ENCODE measurements at places on chromosomes 13 and 19.

DNA sequence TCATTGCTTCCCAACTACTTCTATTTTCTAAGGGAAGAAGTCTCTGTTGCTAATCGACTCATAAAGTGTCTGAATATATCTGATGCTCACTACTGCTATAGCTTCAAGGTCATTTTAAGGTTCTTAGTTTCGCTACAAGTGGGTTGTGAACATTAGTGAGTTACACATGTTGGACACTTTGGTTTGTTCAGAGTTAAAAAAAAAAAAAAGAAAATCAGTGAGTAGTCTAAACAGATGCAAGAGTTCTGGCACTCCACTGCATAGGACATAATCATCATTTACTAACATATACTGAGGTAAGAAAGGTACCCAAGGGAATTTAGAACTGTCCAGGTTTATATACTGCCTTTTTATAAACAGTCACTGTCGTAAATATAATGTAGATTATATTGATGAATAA, 108.8 kb downstream of the KLF12 start:
- no peak for DNase-seq

GRCh38 chr19:1000095-1000494, at the start of gene GRIN3B:
Gene GRIN3B (plus strand): TSS chr19:1000419. CDS start chr19:1000438, 19 bp downstream.
- DNase-seq, result no peak

DNA sequence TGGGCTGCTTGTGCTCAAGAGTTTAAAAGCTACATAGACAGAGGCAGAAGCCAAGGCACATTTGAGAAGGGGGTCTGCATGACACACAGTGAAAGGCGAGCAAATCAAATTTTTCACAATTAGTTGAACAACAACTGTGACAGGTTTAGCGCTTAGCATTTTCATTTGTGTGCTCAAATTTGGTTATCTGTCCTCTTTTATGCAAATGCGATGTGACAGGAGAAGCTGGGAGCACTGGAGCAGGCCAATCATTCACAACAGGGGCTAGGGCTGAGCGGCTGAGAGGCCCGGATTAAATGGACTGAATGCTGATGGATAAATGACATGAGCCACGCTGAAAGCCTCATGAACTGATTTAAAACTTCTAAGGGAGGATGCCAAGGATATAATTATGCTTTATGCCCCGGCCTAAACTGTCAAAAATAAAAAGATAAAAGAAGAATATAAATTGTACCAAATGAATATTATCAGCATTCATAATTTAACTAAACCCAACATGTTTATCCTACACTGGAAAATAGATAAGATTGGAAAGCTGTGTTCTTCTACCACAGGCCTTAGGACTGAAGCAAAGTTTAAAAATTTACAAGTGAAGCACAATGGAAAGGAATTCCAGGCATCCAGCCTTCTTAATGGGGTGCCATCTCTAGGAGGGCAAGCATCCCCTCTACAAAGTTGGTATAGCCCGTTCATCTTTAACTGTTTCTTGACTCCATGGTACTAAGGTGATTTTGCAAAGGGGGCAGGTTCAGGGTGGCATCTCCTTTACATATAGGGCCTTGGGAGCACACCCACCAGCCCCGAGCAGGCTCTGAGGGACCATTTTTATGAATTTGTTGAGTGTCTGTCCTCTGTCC, 117.9 kb downstream of the RBM26 start:
- no peak for DNase-seq

GRCh38 chr13:53197424-53197823, 168.8 kb downstream of the OLFM4 start:
- no peak for DNase-seq

- no peak for DNase-seq
Measured at GRCh38 chr13:72129117-72129516, 262.1 kb upstream of the DACH1 start.

DNA sequence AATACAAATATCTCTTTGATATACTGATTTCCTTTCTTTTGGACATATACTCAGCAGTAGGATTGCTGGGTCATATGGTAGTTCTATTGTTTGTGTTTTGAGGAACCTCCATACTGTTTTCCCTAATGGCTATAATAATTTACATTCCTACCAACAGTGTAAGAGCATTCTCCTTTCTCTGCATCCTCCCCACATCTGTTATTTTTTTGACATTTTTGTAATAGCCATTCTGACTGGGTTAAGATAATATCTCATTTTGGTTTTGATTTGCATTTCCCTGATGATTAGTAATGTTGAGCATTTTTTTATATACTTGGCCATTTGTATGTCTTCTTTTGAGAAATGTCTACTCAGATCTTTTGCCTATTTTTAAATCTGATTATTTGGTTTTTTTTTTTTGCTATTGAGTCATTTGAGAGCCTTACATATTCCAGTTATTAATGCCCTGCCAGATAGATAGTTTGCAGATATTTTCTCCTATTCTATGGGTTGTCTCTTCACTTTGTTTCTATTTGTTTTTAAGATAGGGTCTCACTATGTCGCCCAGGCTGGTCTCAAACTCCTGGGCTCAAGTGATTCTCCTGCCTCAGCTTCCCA, 95.7 kb downstream of the FNDC3A start:
- no peak for DNase-seq

GRCh38 chr13:112172641-112173251, 105.8 kb downstream of the SOX1 start:
- DNase-seq, result no peak

GRCh38 chr19:56295531-56296455, 18.8 kb downstream of the ZSCAN5A start:
- no peak for DNase-seq

DNA sequence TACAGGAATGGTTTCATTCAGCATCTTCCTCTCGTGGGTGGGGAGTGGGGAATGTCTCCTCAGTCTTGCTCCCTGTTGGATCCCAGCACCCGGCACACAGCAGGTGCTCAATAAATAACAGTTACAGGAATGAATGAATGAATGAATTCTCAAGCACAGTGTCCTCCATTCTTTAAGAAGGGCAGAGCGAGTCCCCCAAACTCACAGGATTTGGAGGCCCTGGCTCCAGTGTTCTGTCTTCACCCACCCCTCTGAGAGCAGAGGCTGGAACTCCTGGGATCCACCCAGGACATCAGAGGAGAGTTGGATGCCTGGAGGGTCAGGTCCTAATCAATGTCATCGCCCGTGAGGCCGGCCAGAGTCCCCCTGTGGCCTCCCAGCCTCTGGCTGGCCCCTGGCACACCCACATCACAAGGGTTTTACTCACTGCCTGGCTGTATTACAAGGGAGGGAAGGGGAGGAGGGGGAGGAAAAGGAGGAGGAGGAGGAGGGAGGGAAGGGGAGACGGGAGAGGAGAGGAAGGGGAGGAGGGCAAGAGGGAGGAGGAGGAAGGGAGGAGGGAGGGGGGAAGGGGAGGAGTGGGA, 8.7 kb upstream of the CREB3L3 start:
- DNase-seq, result peak; percentile 84

GRCh38 chr13:99357131-99357596, 50.0 kb upstream of the GPR183 start:
- no peak for DNase-seq

DNA sequence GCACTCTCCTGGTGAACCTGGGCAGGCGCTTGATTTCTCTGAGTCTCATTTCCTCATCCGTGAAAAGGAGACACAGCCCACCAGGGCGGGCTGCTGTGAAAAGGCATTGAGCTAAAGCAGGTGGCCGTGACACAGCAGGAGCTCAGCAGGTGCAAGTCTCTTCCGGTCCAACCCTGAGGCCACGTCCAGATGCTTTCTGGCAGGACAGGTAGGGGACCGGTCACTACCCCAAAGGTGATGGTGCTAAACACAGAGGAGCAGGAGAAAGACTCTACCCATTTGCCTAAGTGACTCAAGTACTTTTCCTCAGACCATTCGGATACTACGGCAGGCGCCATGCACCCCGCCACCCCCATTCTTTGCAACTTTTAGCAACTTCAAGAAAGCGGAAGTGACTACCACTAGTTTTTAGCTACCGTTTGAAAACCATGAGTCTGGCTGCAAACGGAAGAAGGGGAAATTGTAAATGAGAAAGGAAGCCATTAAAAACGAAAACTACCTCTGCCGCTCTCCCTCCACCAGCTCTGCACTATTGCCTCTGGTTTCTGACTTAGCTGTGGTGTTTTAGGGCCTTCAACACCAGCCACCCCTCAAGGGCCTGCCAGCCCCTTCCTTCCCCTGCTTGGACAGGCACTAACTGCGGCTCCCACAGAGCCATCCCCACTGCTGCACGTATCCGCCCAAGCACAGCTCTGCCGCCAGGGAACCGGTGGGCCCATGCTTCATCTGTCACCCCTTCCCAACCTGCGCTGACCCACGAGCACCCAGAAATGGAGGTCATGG, 4.8 kb downstream of the PPP6R1 start:
- no peak for DNase-seq

GRCh38 chr13:105804561-105805190, 730.8 kb downstream of the EFNB2 start:
- DNase-seq, result no peak

GRCh38 chr13:79989217-79989661, 351.7 kb downstream of the SPRY2 start:
- no peak for DNase-seq

GRCh38 chr19:15292847-15293582, 39.3 kb downstream of the BRD4 start:
- DNase-seq, result no peak

DNA sequence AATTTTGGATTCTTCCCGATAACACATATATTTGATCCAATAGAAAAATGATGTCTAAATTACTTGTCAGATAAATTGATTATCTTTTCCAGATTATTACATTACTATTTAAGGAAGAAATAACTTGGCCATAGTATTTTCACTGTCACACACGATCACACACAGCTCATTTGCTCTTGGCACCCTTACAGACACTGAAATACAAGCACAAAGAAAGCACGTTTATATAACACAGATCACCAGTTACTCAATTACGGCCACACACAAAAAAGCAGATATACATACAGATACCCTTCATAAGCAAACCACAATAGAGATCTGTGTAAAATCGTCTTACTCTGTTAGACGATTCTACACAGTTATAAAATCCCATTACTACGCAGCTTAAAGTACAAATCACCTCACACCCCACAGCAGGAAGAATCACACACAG, 716 bp upstream of the ZNF420 start:
- no peak for DNase-seq

- no peak for DNase-seq
Measured at GRCh38 chr19:46030812-46031550, 8.1 kb upstream of the PGLYRP1 start.

DNA sequence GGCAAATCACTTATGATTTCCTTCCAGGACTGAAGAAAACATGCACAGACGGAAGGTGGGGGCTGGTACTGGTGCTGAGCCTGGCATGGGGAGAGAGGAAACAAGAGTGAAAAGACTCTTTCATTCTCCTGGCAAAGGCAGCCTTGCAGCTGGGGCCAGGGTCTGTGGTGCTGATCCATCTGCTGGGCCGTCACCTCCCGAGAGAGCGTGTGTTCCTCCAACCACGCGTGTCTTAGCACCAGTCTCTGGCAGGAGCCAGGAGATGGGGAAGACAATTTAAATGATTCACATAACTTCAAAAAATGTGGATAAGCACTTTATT, 23.9 kb upstream of the SPART start:
- no peak for DNase-seq

GRCh38 chr19:4879041-4879440, 11.6 kb upstream of the PLIN3 start:
- no peak for DNase-seq

DNA sequence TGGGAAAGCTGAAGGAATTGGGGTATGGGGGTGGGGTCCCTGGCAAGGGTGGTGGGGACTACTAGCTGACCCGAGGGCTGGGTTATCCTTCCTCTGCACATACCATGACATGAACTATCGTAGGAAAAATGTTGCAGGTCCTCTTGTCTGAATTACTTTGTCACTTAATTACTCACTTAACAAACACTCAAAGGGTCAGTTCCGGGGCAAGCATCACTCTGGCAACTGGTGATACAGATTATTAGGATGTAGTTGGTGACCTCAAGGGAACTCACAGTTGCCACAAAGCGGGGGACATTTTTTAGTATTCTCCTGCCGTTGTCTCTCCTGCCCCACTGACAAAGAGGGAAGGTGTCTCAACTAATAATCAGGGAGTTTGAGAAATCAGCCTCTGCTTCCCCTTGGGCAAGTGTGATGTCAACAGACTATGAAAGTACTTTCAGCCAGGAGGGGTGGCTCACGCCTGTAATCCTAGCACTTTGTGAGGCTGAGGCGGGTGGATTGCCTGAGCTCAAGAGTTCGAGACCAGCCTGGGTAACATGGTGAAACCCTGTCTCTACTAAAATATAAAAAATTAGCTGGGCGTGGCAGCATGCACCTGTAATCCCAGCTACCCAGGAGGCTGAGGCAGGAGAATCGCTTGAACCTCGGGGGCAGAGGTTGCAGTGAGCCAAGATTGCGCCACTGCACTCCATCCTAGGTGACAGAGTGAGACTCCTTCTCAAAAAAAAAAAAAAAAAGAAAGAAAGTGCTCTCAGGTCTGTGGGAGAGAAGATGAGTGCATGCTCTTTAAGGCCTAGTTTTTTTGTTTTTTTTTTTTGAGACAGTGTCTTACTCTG, 10.3 kb downstream of the DNAJB1 start:
- DNase-seq, result peak; percentile 87

DNA sequence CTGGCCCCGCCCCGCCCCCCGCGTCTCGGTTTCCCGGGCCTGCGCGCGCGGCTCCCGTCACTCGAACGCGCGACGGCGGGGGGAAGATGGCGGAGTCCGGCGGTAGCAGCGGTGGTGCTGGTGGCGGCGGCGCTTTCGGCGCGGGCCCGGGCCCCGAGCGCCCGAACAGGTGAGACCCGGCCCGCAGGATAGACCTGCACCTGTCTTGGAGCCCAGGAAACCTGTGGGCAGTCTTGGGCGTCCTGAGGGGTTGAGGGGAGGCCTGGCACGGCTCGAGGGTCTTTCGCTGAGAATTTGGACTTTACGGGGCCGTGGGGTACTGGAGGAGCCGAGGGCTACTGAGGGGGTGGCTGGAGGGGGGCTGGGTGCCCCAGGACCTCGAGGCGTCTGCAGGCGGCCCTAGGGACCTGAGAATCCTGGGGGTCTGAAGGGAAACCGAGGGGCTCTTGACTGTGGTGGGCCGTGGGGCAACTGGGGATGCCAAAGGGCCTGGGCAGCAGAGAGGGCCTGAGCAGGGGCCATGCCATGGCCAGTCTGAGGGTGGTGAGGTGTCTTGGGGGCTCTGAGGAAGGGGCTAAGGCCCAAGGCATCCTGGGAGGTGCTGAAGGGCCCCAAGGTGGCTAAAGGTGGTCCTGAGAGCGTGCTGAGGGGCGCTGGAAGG, at the start of gene KLHL26:
Gene KLHL26 (plus strand): TSS at position 60 of the 661 bp plus-strand sequence. CDS start 27 bp downstream, at position 87.
- no peak for DNase-seq

DNA sequence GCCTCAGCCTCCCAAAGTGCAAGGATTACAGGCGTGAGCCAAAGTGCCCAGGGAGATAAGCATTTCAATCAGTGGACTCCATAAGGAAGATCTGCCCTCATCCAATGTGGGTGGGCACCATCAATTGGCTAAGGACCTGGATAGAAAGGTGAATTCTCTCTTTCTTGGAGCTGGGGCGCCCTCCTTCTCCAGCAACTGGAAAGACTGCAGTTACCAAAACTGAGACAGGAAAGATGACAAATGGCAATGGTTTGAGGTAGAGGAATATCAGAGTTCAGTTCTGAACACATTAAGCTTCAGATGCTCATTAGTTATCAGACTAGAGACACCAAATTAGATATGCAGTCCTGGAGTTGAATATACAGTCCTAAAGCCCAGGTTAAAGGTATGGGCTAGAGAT, 10.5 kb upstream of the ELF1 start:
- DNase-seq, result no peak

- no peak for DNase-seq
Measured at GRCh38 chr19:41967054-41967783, 8.1 kb upstream of the RABAC1 start.

All from Caki2 (cell line).